ENCODE measurements at places on chromosomes 6 and 20.
A peak's percentile ranks its signal among the peaks of the same experiment; 100 is the strongest.

GRCh38 chr6:52304983-52305390 is 20.4 kb upstream of the MCM3 start:
- no peak for DNase-seq

DNA sequence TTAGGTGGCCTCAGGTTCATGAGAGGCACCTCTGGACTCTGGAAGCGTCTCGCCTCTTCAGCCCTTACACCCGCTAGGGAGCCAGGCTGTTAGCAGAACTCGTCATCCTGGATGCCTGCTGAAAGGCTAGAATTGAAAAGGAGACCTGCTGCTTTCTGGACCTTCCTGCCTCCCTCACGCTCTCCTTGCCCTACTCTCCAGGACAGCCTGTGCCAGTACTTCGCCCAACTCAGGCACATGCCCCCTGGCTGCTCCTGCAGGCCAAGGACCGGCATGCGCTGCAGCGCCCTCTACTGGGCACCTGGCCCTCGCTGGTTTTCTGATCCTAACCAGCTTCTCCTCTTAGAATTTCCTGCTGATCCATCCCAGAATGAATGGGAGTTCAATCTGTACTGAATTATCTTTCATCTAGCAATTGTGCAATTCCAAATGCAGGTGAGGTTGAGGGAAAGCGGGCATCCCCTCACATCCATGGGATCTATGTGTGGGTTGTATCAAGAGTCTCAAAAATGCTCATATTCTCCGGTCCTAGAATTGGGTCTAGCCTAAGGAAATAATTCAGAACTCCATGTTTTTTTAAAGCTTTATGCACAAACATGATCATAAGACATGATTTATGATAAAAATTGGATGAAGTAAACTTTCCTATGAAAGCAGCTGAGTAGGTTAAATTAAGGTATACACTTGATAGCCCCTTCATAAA is 78.0 kb downstream of the PTPN1 start:
- DNase-seq = peak; percentile 34

DNA sequence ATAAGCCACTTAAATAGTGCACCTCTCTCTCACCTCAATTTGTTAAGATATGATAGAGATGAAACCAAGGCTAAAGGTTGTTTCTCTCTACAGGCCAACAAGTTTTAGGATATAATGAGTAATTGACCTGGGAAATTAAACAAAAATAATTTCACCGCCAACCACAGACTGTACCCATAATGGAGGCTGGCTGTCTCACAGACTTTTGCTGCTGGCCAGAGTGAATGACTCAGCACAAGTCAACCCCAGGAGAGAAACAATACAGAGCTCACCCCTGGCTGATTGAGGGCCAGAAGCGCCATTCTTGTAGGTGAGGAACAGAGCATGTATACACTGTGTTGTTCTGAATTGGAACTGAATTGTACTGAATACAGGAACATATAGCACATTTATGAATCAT is 99.9 kb downstream of the CAP2 start:
- peak; percentile 17 for DNase-seq

- no peak for DNase-seq
These were observed 234.7 kb upstream of the FKBP1C start for GRCh38 chr6:62976566-62976965.
